ENCODE measurements at places on chromosomes 1 and 21.

DNA sequence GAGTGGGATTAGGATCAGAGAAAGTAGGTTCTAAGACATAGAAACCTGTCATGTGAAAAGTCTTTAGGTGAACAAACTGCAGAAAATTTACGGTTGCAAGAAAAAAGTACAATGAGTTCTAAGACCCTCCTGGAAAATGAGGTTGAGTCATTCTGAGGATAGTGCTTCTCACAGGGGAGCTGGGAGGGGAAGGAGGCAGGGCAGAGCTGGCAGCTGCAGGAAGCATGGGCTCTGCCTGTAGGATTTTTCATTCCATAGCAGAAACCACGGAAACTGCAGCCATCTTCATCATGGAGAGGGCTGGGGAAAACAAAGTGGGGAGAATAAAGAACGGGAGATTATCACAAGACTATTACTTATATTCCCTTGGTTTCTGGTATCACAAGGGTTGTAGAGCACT is 25.8 kb upstream of the THEM4 start:
- no peak for DNase-seq

- DNase-seq = no peak
Measured at GRCh38 chr1:215076322-215076721, 6.2 kb upstream of the KCNK2 start.

DNA sequence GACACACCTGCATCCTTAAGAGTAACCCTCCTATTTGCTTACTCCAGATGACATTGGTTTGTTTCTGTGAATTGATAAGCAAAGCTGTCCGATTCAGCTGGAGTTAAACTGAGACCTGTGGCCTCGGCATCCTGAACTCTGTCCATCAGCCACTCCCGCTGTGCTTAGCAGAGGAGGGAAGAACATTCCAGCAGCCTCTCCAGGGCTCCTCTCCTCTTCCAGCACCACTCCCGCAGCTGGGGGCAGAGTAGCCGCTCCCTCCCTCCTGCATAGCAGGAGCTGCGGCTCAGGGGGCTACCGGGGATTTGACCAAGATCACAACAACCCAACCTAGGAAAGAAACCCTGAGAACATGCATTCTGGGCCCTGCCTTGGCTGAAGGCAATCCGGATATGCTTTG is 8.8 kb downstream of the LRRC38 start:
- DNase-seq = no peak

- DNase-seq = no peak
Measured at GRCh38 chr1:186950547-186950946, 121.8 kb downstream of the PLA2G4A start.

DNA sequence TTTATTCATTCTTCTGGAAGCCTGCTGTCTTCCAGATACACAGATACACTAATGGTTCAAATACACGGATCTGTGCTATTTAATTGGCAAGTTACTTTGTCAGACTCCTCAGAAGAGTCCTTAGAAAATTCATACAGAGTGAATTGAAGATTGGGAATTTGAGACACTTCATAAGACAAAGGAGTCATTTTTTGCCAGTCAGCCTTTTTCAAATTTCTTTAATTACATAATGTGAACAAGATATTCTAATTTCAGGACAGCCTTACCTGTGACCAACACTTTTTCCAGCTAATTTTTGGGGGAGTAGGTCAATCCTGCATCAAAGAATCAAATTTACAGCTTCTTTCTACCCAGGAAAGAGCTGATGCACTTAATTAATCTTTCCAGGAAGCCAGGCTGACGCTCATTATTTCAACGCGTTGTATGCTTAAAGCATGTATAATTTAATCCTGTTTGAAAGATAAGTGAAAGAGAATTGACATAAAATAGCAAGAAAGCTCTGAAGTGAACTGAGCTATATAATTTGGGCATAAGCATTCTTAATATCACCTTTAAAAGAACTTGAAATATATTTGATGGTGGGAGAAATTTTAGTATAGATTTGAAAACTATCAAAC is 12.8 kb upstream of the NRIP1 start:
- DNase-seq = no peak

Measured in effector CD8-positive, alpha-beta T cell (primary cell).